Left renal cortex interstitium (tissue), 4 donors: ENCODE measurements at places on chromosomes 3 and 15.

DNA sequence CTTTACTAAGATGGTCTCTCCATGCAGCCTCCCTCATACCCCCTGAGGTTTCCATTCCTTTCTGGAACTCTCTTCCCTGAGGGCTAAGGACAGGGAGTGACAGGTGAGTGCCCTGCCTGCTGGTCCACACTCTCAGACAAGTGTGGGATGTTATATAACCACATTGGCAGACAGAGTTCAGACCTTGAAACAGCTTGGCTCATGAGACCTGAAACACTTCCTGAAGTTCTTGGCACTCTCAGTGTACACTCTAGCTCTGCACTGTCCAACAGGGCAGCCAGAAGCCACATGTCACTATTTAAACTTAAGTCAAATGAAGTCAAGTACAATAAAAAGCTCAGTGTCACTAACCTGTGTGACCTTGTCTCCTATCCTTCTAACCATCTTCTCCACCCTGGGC is 188.5 kb downstream of the ZNF621 start:
- DNase-seq, result no peak

DNA sequence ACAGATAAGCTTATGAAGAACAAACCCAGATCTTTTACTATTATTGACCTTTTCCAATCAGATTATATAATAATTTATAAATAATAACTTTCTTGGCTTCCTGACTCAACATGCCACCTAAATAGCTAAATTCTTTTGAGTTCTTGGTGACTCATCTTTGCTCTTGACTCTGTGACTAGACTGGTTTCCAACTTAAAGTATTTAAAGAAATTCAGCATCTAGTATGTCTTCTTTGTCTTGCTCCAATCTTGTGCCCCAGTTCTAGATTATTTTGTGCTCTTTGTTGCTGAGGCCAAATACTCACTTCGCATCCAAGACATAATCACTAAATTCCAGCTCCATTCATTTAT is 483.2 kb upstream of the TBL1XR1 start:
- no peak for DNase-seq

DNA sequence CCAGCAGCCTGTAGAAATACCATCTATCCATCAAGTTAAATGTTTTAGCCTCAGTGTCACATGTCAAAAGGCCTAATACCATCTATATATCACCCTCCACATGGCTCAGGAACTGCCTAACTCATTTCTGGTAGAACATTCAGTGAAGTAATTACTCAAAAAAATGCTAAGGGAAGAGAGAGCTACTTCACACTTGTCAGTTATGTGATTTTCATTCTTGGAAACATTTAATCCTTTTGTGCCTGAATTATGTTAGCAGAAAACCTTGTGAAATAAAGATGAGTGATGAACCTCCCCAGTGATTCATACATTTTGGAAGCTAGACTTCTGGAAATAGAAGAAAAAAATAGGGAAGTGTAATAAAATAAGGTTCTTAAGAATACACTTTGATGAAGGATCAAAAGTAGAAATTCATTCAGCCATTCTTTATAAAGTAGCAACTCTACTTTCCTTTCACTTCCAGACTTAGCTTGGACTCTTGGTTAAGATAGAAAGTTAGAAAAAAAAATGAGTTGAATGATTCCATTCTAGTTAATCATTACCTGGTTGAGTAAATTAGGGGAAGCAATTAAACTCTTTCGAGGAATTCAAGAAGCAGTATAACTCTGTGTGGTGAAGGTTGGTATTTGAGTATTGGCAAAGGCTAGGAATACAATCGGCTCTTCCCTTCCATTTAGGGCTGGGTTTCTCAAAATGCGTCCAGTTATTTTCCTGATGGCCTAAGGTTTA is 3.6 kb downstream of the OTOL1 start:
- DNase-seq, result no peak

GRCh38 chr3:144128108-144128892 is 156.7 kb downstream of the DIPK2A start:
- no peak for DNase-seq

GRCh38 chr3:103077910-103078309 is 643.1 kb downstream of the ZPLD1 start:
- no peak for DNase-seq
